ENCODE measurements at places on chromosomes 6 and 20.
A peak's percentile ranks its signal among the peaks of the same experiment; 100 is the strongest.

DNA sequence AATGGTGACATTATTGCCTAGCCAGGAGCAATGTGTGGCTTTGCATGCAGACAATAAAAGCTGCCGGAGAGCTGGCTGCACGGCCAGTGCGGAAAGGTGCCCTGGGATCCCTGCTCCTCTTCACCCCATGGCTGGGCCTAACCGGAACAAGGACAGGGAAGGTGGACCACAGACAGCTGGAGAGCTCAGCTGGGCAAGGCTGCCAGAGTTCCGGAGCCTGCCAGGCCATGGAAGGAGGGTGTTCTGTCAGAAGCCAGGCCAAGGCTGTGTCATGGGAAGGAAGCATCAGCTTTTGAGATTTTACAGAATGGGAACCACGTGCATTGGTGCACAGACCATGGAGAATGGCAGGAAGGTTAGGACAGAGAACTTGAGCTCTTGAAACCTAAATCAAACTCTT lies 25.0 kb downstream of the MAP1LC3A start:
- DNase-seq: no peak

GRCh38 chr20:13302647-13303450 lies 81.8 kb downstream of the ISM1 start:
- peak; percentile 63 for DNase-seq

DNA sequence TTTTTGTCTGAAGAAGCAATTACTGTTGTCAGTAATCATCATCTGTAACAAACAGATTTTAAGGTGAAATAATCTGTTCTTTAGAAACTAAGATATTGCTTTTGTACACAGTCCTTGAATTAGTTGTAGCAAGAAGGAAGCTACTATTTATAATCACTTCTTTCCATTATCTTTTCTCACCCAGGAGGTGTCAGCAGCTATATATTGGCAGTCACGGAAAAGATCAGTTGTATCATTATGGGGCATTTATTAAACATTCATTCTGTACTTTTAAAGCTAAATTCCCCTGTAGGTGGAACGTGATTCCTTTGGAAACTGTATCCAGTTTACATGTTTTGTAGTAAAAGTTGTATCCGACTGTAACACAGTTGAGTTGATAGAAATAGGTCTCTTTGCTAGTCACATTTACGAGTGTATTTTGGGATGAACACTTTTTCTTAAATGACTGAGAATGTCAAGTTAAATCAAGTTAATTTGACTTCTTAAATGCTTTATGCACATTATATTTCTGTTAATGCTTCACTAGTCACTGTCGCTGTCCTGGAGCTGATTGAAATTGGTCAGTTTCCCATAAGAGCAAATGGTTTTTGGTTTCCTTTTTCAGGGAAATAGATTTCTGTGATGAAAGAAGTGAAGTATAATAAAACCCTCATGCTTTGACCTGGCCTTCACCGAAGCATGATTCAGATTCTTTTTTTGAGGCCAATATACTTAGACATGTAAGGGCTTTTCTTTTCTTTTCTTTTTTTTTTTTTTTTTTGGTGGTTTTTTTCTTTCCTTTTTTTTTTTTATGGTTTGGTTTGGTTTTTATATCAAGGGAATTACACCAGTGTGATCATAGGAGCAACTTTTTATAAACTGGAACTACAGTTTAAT lies 5.1 kb downstream of the QKI start:
- no peak for DNase-seq

DNA sequence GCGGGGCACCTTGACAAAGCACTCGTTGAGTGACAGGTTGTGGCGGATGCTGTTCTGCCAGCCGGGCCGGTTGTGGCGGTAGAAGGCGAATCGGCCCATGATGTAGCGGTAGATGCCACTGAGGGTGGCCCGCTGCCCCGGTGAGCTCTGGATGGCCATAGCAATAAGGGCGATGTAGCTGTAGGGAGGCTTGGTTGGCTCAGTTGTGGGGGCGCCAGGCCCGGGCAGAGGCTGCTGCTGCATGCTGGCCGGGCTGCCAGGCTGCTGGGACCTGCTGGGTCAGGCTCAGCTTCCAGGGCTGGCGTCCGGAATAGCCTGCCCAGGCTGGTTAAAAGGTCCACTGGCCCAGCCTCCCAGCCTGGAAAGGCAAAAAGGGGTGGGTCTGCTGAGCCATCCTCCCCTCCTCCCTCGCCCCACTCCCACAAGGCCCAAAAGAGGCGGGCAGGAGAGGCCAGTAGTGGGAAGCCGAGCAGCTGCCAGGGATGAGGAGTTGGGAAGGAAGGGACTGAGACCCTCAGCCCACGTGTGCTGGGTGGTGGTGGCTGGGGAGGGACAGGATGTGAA lies at the start of gene FOXS1:
FOXS1 (minus strand) TSS at position 305 of the 564 bp plus-strand sequence; CDS start at position 243, 62 bp downstream.
- DNase-seq: no peak

- DNase-seq: no peak
Observed at GRCh38 chr20:59346061-59346460, 45.6 kb downstream of the EDN3 start.

- DNase-seq: no peak
Observed at GRCh38 chr20:63060057-63060991, 53.6 kb upstream of the BHLHE23 start.

- DNase-seq: no peak
Observed at GRCh38 chr20:40189621-40190020, 499.4 kb downstream of the MAFB start.

DNA sequence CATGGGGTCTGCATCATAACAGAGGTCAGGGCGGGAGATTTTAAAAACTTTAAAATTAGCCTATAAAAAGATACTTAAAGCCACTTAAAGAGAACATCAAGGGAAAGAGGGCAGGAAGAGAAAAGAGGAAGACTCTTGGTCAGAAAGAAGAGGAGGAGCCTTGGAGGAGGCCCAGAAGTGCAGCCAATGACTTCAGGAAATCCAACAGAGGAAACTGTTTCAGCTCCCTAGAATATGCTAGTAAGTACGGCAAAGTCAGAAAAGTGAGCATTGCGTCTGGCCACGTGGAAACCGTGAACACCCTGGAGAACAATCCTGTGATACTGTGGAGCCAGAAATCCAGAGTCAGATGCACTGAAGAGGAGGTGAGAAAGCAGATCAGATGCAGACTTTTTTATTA lies 22.5 kb upstream of the NHSL1 start:
- no peak for DNase-seq

- DNase-seq: no peak
Observed at GRCh38 chr6:2073476-2073875, 171.9 kb downstream of the GMDS start.

DNA sequence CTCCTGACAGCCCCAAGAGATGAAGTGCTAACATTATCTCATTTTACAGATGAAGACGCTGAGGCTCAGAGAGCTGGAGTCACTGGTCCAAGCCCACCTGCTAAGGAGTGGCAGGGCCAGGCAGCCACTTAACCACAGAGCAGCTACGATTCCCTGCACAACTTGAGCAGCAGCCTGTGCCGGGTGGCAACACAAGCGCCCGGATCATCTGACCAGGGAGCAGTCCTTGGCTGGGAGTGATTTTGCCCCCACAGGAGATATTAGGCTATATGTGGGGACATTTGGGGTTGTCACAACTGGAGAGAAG lies 93.2 kb upstream of the PTPN1 start:
- no peak for DNase-seq
